Epithelial cell of proximal tubule (primary cell): ENCODE measurements at places on chromosomes 1 and 21. TPM values are rescaled to one million over a fixed set of nuclear protein-coding genes. Genes with fewer than 3 reads are reported as not detected.

DNA sequence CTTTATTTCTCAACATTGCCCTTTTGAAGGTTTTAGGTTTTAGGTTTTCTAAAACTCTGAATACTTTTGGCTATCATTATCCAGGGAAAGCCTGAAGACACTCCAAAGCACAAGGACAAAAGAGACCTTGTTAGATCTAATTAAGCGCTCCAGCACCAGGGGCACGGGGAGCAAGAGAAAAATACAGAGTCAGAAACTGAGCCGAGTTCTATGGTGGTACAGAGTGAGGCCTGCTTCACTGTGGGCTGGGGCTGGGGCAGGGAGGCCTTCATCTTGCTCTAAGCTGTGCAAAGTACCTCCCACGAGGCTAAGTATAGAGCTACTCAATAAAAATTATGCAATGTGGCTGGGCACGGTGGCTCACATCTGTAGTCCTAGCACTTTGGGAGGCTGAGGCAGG, 19.7 kb upstream of the RAB4A start:
- DNase-seq, result no peak

DNA sequence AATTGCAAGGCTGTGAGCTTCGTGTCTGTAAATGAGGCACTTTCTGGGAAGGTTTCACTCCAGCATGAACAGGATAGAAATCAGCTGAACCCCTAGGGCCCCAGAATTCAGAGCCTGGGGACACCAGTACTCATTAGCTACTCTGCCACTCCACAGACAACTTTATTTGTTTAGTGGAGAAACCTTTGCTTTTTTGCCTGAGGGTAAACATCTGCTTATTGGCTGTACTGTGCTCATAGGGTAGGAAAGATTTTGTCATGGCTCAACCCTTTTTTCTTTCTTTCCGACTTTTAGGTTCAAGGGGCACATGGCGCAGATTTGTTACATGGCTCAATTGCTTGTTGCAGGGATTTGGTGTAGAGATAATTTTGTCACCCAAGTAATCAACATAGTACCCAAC, 138.4 kb upstream of the BACE2 start:
- no peak for DNase-seq

DNA sequence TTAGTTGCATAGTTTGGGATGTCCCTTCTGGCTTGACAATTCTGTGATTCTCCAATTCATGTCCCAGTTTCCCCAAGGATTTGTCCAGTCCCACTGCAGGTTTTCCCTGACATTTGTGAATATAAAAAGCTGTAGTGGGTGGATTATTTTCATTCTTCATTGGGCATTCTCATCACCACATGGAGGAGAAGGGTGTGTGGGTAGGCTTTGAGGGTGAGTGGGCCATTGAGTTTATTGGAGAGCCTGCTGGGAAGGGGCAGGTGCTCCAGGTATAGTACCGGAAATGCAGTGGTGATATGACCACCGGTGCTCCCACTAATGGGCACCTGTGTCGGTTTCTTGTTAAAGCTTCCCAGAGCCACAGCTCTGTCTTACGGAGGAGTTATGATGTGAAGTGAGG, 74.5 kb downstream of the CNIH3 start:
- DNase-seq, result no peak

GRCh38 chr1:39657402-39657801, 14.5 kb downstream of the NT5C1A start:
- DNase-seq, result no peak

DNA sequence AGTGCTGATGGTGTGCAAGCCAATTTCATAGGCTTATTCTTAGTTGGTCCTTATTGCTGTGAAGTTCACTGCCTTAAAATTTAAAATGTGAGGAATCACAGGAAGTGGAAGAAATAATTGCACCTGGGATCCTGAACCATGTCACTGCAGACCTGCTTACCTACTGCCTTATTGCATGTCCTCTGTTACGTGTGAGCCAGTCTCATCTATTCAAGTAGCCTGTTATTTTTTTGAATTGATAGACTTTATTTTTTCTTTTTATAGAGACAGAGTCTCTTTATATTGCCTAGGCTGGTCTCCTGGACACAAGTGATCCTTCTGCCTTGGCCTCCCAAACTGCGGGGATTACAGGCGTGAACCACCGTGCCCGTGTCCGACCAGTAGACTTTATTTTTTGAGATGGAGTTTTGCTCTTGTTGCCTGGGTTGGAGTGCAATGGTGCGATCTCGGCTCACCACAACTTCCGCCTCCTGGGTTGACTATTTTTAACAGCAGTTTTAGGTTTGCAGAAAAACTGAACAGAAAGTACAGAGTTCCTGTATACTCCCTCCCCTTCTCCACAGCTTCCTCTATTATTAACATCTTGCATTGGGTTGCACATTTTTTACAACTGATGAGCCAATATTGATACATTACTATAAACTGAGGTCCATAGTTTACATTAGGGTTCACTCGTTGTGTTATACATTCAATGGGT, 14.0 kb upstream of the DISC1 start:
- DNase-seq, result no peak

DNA sequence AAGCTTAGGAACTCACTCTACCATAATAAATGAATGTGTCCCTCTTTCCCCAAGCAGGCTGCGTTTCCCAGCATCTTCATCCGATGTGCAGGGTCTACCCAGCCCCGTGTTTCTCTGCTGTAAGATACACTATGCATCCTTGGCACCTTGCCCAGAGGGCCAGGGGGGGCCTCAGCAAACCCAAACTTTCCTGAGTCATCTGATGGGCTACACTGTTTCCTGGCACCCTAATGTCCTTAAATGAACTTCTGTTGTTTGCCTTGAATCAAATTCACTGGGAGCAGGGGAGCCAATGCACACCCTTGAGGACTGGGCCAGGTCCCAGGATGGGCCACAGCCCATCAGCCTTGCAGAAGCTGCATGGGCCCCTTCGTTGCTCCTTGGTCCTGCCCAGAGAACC, 145.5 kb downstream of the IGSF21 start:
- no peak for DNase-seq

GRCh38 chr1:75134647-75135572, 722 bp downstream of the LHX8 start:
- no peak for DNase-seq

GRCh38 chr1:208446271-208446691, 202.1 kb upstream of the PLXNA2 start:
- DNase-seq, result no peak

The UBE4B gene
- 30.8 and 39.3 TPM in 2 replicates for total RNA-seq

The CRNN gene
- total RNA-seq, result not detected in 2 replicates
